ENCODE measurements at places on chromosomes 2 and 18.

DNA sequence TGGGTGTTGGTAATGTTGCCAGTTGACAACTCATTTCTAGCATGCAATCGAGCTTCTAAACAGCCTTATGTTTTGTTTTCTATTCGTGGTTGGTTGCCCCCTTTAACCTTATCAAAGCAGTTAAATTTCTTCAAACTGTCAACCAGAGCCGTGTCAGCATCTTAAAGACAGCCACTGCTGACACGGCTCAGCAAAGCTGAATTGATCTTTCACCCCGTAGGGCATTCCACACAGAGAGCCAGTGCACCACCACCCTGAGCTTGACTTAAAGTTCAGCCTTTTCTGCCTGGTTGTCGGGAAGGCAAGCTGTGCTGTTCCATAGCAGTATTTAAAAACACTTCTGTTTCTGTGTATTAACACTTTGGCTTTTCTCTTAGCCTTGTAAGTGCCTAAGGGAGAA lies 355.0 kb upstream of the CHST9 start:
- DNase-seq, result no peak

DNA sequence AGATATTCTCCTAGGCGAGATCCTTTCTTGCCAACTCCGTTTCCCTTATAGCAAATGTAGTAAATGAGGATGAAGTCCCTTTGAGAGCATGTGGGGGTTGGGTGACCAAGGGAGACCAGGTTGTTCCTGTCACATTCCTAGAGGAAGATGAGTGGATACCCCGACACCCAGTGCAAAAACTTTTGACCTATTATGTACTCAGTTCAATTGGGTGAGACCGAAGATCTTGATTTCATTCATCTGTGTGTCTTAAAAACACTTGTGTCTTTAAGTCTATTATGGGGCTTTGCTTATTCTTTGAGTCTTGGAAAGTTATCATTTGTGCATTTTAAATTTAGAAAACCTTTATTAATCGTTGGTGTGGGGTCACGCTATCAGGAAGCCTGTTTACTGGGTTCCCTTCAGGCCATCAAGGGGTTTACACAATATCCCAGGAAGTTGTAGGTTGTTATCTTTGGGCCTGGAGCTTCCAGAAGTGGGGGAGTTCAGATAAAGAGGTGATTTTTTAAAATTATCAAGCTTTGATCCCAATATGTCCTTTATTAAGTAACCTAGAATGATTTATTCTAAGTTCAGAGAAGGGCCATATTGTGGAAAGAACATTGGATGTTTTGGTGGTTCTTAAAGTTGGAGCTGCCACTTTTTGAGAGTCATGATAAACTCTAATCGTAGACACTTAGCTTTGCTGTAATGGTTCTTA lies 2.8 kb downstream of the RHOB start:
- DNase-seq, result no peak

- DNase-seq, result peak; percentile 52
Measured at GRCh38 chr2:111162718-111163331, 42.1 kb downstream of the BCL2L11 start.

GRCh38 chr18:49613141-49613640 lies 51.3 kb downstream of the LIPG start:
- DNase-seq, result no peak

GRCh38 chr2:235855011-235855410 lies 313.2 kb downstream of the GBX2 start:
- no peak for DNase-seq

DNA sequence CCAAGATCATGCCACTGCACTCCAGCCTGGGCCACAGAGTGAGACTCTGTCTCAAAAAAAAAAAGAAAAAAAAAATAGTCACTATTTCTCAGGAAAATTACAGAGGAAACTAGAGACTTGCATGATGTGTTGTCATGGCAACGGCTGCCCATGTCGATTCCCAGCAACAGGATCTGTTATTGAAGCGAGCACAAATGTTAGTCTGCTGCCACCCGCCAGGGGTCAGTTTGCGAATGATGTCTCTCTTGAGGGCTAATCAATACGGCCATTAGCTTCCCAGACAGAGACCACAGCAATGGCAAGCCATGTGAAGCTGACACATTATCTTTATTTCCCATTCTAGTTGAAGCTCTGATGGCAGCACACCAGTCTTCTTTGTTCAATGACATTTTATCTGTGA lies 32.4 kb upstream of the ACYP2 start:
- DNase-seq, result no peak

- DNase-seq, result no peak
Measured at GRCh38 chr2:232541195-232541960, 1.9 kb downstream of the CHRNG start.

- DNase-seq, result no peak
Measured at GRCh38 chr2:99949530-99949929, 192.9 kb downstream of the AFF3 start.

GRCh38 chr2:67997528-67997900 lies 65.3 kb downstream of the C1D start:
- DNase-seq, result no peak

GRCh38 chr2:24015562-24016375 lies 5.9 kb downstream of the MFSD2B start:
- DNase-seq, result no peak

- DNase-seq, result no peak
Measured at GRCh38 chr2:38155015-38155414, 79.1 kb upstream of the CYP1B1 start.

DNA sequence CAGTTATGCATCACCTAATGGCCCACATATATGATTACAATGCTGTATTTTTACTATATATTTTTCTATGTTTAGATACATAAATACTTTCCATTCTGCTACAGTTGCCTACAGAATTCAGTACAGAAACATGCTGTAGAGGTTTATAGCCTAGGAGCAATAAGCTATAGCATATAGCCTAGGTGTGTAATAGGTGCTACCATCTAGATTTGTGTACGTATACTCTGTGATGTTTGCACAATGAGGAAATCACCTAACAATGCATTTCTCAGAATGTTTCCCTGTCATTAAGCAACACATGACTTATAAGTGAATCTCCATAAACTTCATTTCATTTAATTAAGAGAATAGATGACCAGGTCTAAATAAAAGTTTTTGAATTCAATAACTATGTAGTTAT lies 43.5 kb downstream of the SLC38A11 start:
- no peak for DNase-seq

GRCh38 chr2:10254373-10255188 lies 48.1 kb upstream of the HPCAL1 start:
- no peak for DNase-seq

DNA sequence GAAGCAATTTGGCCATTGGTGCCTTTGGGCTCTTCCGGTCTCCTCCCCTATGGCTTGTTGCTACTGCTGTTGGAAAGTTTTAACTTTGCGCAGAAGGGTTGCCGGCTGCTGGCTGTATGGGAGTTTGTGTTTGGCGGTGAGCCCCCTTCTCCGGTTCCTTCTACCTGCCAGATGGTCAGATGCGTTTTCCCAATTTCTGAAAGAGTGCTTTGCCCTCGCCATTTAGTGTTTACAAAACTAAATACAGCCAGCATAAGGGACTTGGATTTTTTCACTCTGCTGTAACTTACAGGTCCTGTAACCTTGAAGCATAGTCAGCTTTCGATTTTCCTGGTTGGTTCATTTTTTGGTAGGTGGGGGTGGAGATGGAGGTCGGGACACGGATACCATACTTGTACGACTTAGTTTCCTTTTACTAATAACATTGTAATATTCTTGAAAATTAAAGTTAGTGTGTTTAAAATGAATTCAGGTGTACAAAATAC lies 604 bp downstream of the COQ10B start:
- DNase-seq, result no peak

DNA sequence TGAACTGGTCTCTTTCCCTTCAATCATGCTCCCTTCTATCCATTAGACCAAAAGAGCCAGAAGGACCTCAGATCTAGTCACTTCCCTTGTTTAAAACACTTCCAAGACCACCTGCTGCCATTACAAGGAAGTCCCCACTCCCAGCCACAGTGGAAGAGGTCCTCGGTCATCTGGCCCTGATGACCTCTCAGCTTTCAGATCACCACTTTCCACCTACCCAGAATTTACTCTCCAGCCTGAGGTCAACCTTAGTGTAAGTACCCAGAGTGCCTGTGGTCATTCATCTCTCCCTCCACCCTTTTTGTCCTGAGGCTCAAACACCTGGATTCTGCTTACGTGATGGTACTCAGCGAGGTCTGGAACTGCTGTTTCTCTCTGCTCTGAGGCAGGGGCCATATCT lies 67.1 kb downstream of the MARCO start:
- DNase-seq, result no peak

GRCh38 chr2:19347619-19348562 lies 10.5 kb downstream of the OSR1 start:
- peak; percentile 95 for DNase-seq

DNA sequence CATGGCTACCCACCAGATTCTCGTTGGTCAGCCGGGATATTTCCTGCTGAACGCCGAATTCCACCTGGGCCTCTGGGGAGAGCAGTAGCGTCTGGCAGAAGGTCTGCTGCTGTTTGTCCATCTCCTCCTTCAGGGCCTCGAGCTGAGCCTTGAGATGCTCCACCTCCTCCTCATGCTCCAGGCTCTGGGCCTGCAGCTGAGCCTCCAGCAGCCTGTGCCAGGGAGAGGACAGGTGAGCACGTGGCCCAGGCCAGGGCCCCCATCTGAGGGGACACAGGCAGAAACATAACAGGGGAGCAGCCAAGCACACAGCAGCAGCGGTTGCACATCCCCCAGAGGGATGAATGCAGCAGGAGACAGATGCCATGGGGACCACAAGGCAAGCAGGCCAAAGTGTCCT lies 40.1 kb upstream of the ACAA2 start:
- DNase-seq, result no peak

GRCh38 chr2:64456293-64456692 lies 2.3 kb downstream of the LGALSL start:
- no peak for DNase-seq

DNA sequence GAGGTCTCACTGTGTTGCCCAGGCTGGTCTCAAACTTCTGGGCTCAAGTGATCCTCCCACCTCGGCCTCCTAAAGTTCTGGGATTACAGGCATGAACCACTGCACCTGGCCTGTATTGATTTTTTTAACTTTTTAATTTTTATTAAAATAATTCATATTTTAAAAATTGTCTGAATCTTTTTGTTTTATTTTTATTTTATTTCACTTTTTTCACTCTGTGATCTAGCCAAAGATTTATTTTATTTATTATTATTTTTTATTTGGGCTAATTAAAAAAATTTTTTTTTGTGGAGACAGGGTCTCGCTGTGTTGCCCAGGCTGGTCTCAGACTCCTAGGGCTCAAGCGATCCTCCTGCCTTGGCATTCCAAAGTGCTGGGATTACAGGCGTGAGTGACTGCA lies 14.1 kb downstream of the UGGT1 start:
- no peak for DNase-seq

- DNase-seq, result no peak
Measured at GRCh38 chr18:56815926-56816325, 164.8 kb downstream of the WDR7 start.

DNA sequence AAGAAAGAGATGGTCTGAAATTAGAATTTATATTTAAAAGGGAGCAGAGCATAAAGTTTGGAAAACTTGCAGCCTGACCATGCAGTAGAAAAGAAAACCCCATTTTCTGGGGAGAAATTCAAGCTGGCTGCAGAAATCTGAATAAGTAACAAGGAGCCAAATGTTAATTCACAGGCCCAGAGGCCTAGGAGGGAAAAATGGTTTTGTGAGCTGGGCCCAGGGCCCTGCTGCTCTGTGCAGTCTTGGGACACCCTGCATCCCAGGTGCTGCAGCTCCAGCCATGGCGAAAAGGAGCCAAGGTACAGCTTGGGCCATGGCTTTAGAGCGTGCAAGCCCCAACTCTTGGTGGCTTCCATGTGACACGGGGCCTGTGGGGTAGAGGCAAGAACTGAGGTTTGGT lies 41.3 kb downstream of the CFAP36 start:
- DNase-seq, result no peak

- DNase-seq, result no peak
Measured at GRCh38 chr2:15984368-15985255, 44.3 kb downstream of the MYCN start.

DNA sequence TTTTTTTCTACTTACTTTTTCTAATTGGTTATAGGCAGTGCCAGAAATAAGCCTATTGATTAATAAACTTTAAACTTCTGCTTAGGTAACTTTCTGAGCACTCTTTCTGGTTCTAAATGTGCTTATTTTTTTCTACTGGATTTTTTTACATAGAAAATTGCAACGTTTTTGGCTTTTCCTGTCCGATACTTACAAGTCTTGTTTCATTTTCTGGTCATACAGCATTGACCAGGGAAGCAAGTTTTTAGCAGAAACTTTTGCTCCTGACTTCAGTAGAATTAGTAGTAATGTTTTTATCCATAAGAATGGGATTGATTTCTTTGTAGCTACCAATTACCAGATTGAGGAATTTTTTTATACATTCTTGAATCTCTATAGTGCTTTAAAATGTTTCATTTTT lies 36.9 kb downstream of the NCKAP5 start:
- DNase-seq, result no peak

DNA sequence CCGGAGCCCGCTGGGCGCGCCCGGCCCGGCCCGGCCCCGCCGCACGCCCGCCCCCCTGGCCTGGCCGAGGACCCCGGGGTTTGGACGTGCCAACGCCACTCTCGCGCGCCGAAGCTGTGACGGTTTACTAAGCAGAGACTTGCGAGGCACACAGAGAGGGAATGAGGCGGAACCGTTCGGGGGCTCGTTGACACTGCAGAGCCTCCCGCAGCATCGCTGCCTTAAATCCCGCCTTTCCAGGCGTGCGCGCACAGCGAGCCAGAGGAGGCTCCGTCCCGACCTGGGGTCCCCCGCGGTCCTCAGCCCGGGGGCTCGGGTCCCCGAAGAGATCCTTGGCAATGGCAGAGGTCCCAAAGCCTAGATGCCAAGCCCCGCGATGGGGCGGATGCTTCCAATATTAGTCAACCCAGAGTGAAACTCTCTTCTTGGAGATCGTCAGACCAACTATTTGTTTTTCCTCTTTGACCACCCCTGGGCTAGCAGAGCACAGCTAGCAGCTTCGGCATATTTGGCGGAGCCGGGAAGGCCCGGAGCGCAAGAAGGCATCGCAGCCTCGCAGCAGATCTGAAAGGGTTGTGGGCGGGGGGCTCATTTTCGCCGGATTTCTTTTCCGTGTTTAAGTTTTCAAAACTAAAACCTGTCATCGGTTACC lies at the start of gene ZNF385B:
Gene ZNF385B (minus strand): TSS at position 197 of the 652 bp plus-strand sequence.
- no peak for DNase-seq

GRCh38 chr2:181371195-181371594 lies 86.0 kb upstream of the ITGA4 start:
- DNase-seq, result no peak

- no peak for DNase-seq
Measured at GRCh38 chr18:69177702-69178101, 223.0 kb upstream of the DOK6 start.

GRCh38 chr2:80396276-80396675 lies 91.7 kb upstream of the LRRTM1 start:
- DNase-seq, result no peak

DNA sequence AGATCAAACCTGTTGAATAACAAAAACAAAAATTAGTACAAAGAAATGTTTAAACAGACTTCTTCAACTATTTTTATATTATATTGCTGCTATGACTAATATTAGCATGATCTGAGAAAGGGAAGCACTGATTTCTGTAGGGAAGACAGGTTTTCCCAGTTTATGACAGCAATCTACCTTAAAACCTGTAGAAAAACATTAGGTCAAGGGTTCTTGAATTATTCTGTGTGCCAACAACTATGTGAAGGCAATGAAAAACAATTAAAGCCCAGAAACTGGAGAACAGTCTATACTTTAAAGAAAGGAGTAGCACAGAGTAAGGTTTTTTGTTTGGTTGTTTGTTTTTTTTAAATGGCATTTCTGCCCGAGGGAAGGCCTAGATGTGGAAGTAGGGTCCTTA lies 23.3 kb downstream of the PUM2 start:
- no peak for DNase-seq

Measured in activated CD4-positive, alpha-beta T cell treated with anti-CD3 and anti-CD28 coated beads, Interleukin-10, Interleukin-2, amounts not matched to agents 100 ng/mL and 50 ng/mL, durations not matched to agents 16 hours and 8 hours (primary cell).